ENCODE measurements at places on chromosomes 3 and 15.

DNA sequence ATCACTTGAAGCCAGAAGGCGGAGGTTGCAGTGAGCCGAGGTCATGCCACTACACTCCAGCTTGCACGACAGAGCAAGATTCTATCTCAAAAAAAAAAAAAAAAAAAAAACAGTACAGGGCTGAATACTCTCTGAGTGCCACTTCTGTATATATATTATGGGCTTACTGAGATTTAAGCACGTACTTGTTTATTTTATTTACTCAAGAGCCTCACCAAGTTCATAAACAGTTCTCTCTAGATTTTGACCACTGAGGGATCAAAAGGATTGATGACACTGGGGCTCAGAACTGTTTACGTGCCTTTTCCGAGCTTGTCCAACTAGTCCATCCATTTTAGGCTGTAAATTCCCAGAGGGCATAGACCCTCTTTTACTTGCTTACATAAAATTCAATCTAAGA is 81.5 kb downstream of the FRMD4B start:
- DNase-seq: no peak

- no peak for DNase-seq
Observed at GRCh38 chr3:33001889-33002288, 50.4 kb downstream of the CCR4 start.

DNA sequence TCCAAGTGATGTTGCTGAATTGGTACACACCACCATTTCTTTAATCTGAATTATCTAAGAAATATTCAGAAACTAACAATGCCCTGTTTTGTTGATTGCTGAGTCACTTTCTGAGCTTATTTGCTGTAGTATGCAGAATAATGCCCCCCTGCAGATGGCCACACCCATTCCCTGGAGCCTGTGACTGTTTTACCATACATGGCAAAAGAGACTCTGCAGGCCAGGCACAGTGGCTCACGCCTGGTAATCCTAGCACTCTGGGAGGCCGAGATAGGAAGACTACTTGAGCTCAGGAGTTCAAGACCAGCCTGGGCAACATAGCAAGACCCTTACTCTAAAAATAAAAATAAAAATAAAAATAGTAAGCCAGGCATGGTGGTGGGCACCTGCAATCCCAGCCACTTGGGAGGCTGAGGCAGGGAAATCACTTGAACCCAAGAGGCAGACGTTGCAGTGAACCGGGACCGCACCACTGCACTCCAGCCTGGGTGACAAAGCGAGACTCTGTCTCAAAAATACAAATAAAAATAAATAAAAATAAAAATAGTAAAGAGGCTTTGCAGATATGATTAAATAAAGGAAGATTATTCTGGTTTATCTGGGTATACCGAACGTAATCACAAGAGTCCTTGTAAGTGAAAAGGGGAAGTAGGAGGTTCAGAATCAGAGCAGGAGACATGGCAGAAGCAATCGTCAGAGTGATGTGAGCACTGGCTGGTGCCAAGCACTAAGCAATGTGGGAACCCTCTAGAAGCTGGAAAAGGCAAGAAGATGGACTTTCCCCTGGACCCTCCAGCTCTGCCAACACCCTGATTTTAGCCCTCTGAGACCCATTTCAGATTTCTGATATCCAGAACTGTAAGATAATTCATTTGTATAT is 19.0 kb downstream of the PCYT1A start:
- DNase-seq: no peak

DNA sequence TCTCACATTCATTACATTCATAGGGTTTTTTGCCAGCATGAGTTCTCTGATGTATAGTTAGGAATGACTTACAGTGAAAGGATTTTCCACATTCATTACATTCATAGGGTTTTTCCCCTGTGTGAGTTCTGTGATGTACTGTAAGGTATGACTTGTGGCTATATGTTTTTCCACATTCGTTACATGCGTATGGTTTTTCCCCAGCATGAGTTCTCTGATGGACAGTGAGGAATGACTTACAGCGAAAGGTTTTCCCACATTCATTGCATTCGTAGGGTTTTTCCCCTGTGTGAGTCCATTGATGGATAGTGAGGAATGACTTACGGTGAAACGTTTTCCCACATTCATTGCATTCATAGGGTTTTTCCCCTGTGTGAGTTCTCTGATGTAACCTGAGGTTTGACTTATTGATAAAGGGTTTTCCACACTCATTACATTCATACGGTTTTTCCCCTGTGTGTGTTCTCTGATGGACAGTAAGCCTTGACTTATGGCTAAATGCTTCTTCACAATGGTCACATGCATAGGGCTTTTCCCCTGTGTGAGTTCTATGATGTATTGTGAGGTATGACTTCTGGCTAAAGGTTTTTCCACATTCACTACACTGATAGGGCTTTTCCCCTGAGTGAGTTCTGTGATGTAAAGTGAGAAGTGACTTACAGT is 47.4 kb downstream of the ZNF717 start:
- DNase-seq: no peak

DNA sequence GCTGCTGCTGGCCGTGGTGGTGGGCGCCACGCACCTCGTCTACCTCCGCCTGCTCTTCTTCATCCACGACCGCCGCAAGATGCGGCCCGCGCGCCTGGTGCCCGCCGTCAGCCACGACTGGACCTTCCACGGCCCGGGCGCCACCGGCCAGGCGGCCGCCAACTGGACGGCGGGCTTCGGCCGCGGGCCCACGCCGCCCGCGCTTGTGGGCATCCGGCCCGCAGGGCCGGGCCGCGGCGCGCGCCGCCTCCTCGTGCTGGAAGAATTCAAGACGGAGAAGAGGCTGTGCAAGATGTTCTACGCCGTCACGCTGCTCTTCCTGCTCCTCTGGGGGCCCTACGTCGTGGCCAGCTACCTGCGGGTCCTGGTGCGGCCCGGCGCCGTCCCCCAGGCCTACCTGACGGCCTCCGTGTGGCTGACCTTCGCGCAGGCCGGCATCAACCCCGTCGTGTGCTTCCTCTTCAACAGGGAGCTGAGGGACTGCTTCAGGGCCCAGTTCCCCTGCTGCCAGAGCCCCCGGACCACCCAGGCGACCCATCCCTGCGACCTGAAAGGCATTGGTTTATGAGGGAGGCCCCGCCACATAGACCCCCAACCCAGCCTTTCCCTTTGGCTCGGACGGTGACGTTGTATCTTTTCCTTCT is 1.1 kb downstream of the GPR27 start:
- DNase-seq: no peak

DNA sequence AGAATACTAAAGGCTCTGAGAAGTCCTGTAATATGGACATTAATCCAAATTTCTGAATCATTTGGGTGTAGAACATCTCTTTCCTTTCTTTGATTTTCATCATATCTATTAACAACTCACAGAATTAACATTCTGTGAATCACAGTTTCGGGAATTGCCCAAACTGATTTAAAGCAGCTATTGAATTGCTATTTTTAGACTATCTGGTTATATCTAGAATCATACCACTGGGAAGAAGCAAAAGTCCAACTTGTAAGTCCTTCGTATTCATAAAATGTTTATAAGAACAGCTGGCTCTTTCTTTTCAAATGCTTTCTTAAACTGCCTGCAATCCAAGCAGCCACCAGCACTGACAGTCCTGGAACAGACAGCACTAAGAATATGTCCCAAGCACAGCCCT is 733.0 kb downstream of the NTRK3 start:
- DNase-seq: no peak

DNA sequence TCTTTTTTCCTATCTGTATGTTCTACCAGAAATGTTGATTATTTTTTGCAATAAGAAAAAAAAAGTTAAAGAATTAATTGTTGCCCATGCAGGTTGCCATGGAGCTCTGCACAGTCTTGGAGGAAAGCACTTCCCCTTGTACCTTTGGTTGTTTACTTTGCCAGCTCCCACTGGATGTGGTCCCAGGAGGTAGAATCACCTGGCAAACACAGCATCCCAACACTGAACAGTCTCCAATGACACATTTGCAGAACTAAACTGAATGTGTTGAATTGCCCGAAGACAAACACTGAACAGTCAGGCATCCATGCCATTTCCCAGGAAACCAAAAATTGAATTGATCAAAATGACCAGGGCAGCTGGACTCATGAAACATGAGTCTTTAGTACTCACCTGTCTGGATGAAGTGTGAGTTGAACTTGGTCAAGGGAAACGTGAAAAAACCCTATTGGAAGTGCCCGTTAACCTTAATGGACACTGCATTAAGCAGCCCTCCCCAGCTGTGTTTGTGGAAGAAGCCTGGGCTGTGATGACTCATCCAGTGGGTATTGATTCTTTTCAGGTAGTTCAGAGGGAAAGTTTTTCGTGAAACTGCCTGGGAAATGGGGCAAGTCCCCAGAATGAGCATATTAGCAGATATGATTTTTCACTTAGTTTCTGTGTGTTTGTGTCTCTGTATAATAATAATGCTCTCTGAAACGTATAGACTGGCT is 284.7 kb upstream of the STT3B start:
- no peak for DNase-seq

GRCh38 chr3:13065727-13066126 is 7.5 kb downstream of the IQSEC1 start:
- DNase-seq: no peak

Measured in DMS79 treated with DMSO at 0.1 percent for 48 hours (cell line).